ENCODE measurements at places on chromosomes 6 and 20.

- DNase-seq, result no peak
These were observed 102.4 kb downstream of the FOXF2 start for GRCh38 chr6:1491591-1492319.

DNA sequence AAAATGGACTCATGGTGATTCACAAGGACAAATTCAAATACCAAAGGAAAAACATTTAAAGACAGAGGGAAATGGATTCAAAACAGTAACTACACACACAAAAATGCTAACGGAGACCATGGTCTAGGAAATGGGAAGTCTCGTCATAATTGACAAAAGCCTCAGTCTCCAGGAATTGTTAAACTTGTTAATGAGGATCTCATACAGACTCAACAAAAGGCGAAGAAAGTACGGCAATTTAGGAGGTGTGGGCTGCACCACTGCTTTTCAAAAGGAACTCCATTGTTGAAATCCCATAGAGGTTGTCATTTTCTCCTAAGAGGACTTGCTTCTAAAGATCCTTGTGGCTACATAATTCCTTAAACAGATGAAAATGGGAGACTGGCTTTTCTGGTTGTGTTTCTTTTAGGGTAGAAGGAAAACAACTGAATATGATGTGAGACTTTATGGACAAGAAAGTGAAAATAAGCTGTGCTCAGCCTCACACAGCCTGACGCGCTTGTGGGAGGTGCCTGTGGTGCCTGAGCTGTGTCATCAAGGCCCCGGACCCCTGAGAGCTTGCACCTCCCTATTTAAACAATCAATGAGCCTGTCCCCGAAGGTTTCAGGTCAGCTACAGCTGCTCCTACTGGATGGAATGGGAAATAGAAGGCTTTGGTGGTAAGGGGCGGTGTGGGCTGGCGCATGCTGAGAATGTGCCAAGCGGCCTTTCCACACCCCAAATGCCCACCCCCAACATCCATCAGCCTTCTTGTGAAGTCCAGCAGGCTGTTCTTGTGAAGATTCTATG is 2.5 kb upstream of the CLDN20 start:
- DNase-seq, result no peak

DNA sequence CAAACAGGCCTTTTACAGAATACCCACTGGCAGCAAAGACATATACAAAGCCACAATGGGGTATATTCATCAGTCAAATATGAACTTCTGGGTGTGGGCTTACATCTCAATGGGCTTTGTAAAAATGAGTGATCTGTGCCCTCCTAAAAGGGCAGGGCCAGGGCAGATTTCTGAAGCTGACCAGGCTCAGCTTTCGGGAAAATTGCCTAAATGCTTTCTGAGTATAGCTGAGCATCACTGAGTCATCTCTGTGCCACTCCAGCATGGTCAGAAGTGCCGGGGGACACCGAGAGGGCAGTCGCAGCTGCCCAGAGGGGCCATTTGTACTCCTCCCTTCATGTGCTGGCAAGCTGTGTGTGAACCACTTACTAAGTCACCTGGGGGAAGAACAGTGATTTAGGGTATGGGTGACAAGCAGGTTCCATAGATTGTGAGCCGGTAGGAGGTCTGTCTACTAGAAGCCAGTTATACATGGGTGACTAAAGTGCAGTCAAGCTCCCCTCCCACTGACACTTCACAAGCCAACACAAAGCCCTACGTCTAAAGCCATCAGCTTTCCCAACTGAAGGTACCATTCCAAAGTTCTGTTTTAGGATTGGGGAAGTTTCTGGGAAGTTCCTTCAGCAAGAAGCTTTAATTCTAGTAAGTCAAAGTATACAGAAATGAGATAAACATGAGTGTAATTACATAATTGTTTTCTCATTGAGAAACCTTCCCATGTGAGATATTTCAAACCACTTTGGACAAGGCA is 147.6 kb upstream of the TAB2 start:
- DNase-seq, result peak; percentile 38

DNA sequence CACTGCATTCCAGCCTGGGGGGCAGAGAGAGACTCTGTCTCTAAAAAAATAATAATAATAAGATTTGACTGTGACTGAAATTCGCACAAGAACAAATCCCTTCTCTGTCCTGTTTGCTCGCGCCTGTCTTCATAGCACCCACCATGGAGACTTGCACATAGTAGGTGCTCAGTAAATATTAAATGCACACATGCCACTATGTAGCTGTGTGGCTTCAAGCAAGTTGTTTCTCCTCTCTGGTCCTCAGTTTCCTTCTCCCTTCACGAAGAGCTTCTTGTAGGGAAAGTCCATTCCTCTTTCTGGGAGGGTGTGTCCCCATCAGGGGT is 15.4 kb upstream of the PTGIS start:
- DNase-seq, result no peak

DNA sequence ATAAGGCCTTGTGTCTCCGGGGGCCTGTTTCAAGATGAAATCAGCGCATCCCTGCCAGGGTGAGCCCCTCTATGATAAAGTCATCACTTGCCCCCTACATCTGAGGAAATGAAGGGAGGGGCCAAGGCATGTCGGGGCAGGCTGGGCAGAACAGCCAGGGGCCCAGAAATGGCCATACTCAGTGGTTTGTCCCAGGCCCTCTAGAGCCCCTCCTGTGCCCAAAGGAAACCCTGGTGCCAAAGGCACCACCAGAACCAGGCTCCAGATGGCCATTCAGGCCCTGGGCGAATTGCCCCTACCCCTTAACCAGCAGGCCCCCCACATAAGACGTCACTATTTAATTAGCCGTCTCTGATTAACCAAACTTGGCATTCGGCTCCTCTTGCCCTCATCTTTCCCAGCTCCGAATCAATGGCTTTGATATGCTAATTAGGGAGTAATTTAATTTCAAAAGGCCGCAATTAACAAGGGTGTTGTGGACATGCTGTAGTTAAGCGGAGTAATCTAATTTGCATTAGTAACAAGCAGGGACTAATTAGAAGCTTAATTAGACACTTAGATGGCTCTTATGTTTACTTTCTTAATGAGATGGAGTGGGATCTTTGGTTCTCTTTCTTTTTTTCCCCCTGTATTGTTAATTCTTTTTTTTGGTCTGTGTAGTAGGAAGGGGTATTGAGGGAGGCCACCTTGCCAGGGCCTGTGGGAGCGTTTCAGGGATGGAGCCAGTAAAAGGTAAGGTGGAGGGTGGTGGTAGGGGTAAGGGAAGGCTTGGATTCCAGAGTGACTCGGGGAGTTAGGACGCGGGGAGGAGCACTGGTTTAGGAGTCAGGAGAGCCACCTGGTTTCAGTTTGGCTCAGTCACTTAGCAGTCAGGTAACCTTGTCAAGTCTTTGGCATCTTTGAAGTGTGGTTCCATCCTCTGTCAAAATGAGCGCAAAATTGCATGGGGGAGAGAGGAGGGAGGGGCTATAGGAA is 9.4 kb downstream of the FOXP4 start:
- DNase-seq, result no peak

GRCh38 chr6:11710311-11710761 is 68.3 kb downstream of the ADTRP start:
- DNase-seq, result no peak

GRCh38 chr6:63690221-63690620 is 54.6 kb downstream of the PHF3 start:
- no peak for DNase-seq

DNA sequence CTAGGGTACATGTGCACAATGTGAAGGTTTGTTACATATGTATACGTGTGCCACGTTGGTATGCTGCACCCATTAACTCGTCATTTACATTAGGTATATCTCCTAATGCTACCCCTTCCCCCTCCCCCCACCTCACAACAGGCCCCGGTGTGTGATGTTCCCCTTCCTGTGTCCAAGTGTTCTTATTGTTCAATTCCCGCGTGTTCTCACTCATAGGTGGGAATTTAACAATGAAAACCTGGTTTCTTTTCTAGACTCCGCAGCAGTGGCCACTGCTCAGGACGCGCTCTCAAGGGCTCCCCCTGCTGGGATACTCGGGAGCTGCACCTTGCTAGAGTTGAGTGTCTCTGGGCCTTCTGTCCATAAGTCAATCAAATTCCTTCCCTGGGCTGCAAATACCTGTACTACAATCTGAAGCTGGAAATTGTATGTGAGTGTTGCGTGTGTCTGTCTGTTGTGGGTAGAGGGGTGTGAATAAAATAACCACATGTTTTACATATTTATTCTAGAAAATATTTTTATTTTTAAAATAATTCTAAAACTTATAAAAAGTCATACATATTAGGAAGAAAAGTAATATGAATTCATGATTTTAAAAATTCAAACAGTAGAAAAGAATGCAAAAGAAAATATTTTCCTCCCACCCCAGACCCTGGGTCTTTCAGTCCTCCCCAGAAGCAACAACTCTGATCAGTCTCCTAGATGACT is 8.2 kb upstream of the CEP250 start:
- DNase-seq, result peak; percentile 81

DNA sequence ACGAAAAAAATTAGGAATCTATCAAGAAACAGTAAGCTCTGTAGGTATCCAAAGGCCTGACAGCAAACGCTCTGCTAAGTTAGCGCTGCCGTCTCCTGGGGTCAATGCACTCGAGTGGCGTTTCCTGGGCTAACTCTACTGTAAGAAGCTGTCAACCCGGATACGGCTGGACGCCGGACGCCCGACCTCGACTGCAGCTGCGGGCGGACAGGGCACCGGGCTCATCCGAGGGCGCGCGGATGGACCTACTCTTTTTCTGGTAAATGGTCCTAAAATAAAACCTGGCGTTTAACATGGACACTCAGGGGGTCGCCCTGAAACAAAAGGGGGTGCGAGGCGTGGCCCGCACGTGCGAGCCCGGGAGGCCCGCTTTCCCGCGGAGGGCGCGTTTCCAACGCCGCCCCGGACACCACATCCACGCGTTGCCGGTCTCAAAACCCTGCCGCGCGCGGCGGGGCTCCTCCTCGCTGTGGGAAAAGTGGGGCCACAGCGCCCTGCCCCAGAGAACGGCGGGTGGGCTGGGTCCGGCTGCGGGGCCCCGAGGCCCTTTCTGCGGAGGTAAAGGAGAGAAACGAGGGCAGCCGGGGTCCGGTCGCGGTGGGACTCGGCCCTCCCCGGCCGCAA is 537 bp downstream of the TCP1 start:
- DNase-seq, result peak; percentile 56

- peak; percentile 65 for DNase-seq
These were observed 90.0 kb upstream of the IFNGR1 start for GRCh38 chr6:137309078-137309762.

GRCh38 chr6:41064841-41065240 is 7.3 kb downstream of the OARD1 start:
- no peak for DNase-seq

GRCh38 chr6:3296078-3296477 is 37.3 kb downstream of the PSMG4 start:
- no peak for DNase-seq

DNA sequence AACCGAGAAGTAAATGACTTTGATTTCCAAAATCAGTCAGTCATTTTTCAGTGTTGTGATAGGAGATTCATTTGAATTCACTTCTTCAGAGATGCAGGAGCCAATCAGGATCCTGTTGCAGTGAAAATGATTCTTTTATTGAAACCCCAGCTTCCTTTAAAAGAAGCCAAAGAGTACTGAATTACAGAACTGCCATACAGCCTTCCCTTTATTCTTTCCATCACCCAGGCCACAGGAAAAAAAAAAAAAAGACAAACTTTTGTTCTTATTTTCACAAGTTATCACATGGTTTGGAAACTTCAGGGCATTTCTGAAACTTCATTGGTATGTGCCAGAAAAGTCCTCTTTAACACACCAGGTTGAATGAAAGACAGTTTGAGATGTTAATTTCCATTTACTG is 1.8 kb upstream of the CARMIL1 start:
- no peak for DNase-seq

GRCh38 chr6:150491131-150491810 is 108.4 kb upstream of the PLEKHG1 start:
- DNase-seq, result no peak

GRCh38 chr6:155260686-155261085 is 3.1 kb upstream of the CLDN20 start:
- no peak for DNase-seq

DNA sequence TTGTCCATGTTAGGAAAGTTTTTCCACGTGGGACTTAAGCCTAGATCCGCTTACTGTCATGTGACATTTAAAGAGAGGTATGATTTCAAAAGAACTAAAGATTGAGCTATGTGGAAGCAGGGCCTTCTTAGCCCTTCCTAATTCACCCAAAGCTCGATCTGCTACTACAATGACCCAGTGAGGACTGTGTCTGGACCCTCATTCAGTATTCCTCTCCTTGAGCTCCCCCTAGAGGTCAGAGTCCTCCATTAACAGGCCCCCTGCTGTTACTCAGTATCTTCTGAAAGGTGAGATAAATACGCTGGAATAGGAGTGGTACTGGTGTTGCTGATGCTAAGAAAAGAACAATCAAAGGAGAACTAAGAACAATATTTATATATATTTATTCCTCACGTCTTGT is 414.0 kb downstream of the GJA1 start:
- peak; percentile 70 for DNase-seq

DNA sequence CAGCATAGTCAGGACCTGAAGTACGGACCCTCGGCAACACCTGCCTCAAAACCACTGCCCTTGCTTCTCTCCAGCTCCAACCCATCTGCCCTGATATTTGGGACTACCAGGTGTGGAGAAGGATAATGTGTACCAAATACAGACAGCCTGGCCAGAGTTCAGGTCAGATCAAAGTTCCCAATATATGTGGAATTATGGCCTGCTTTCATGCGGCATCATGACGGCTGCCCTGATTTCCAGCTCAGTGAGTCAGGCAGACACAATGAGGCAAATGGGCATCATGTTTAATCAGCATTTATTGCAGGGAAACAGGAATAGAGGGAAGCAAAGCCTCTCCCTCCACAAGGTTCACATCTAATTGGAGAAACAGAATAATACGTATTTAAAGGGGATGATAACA is 57.9 kb downstream of the FRK start:
- no peak for DNase-seq

DNA sequence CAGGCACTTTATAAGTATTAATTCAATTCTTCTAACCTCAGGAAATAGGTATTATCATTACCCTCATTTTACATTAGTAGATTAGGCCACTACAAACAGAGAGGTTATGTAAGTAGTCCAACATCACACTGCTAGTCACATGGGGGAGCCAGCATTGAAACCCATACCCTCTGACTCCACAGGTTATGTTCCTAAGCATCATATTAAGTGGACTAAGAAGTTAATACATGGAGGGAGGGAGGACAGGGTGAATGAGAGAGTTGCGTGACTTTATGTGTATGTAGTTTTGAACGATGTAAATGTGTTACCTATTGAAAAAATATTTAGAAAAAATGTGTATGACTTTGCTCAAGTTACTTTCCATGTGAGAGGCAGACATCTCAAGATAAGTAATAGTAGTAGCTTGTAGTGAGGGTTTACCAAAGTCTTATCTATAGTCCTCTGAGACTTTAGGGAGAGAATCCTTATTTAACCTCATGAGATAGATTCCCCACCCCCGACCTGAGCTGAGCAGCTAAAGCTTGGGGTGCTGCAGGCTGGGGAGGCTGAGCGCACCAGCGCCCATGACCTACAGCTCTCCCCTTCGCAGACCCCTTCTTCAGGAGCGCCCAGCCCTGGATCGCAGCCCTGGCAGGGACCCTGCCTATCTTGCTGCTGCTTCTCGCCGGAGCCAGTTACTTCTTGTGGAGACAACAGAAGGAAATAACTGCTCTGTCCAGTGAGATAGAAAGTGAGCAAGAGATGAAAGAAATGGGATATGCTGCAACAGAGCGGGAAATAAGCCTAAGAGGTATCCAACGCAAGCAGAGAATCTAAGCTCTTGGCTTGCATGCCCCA is 7.5 kb downstream of the BTN3A2 start:
- DNase-seq, result no peak

All from AG20443 (cell line).